ENCODE measurements at places on chromosomes 5 and 9. TPM values are rescaled to one million over a fixed set of nuclear protein-coding genes. Genes with fewer than 3 reads are reported as not detected.

DNA sequence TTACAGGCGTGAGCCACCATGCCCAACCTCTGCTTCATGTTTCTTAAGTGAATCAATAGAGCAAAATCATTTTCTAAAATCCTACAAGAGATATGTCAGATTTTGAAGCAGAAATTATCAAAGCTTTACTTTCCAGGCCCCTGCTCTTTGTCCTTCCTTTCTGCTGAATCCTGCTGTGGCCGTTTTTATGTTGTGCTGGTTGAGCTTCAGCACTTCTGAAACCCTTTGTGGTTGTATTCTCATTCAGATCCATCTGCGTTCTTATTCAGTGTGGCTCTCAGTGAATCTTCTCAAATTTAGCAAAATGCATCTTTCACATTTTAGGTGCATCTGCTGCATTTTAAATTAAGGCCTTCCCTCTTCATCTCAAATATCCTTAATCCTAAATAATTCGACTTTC is 26.0 kb downstream of the JMY start:
- no peaks in the 10 kb centered on the region for H3K27me3 ChIP-seq
- no peak for DNase-seq
- H3K36me3 ChIP-seq: no peaks in the 10 kb centered on the region
- no peak overlapping the region for H3K27ac ChIP-seq

GRCh38 chr9:99867968-99868367 is 38.5 kb upstream of the STX17 start:
- H3K36me3 ChIP-seq: no peaks in the 10 kb centered on the region
- DNase-seq: no peak
- no peak overlapping the region for H3K4me3 ChIP-seq
- no peaks in the 10 kb centered on the region for H3K4me1 ChIP-seq
- no peak overlapping the region for H3K27ac ChIP-seq
- H3K27me3 ChIP-seq: no peaks in the 10 kb centered on the region

DNA sequence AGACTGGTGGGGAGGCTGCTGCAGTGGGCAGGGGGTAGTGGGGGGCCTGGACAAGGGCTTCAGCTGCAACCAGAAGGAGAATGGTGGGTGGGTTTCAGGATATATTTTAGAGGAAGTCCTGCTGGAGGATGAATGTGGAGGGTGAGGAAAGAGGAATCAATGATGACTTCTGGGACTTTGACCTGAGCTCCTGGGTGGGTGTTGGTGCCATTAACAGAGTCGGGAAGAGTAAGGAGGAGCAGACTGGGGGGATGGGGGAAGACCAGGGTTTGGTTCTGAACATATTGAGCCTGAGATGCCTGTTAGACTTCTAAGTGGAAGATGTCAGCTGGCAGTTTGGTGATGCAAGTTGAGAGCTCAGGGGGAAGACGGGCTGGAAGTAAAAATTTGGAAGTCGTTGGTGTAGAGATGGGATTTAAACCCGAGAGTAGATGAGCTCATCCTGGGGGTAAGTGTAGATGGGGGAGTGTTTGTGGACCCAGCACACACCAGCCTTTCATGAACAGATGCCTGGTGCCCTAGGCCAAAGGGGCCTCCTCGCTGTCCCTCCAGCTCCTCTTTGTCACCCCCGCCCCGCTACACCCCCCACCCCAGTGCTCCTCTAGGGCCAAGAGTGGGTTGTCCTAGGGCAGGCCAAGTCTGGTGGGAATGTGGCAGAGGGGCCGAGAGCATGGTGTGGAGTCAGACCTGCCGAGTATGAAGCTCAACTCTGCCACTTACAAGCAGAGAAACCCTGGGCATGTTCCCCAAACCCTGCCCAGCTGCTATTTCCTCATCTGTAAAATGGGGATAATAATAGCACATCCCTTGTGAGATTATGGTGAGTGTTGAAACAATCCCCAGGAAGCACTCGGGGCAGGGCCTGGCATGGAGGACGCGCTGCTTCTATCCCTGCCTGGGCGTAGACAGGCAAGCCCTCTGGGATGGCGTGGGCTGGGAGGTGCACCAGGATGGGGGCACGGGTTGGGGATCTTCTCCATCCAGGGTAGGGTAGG is 4.0 kb downstream of the DNM1 start:
- no peak overlapping the region for H3K27ac ChIP-seq
- H3K27me3 ChIP-seq: no peaks in the 10 kb centered on the region
- H3K4me3 ChIP-seq: no peak overlapping the region
- no peak for DNase-seq
- peaks cover 8% of the 10 kb centered on the region for H3K4me1 ChIP-seq

- H3K27ac ChIP-seq: no peak overlapping the region
- DNase-seq: no peak
- H3K27me3 ChIP-seq: no peaks in the 10 kb centered on the region
- H3K4me1 ChIP-seq: no peaks in the 10 kb centered on the region
Measured at GRCh38 chr5:92562065-92562464, 1019.0 kb downstream of the NR2F1-AS1 start.

GRCh38 chr5:163915481-163915961 is 410.1 kb downstream of the MAT2B start:
- no peaks in the 10 kb centered on the region for H3K27me3 ChIP-seq
- DNase-seq: no peak
- no peak overlapping the region for H3K27ac ChIP-seq
- H3K36me3 ChIP-seq: no peaks in the 10 kb centered on the region
- H3K4me3 ChIP-seq: no peak overlapping the region
- H3K4me1 ChIP-seq: no peaks in the 10 kb centered on the region

GRCh38 chr5:77798456-77798855 is 22.3 kb upstream of the TBCA start:
- no peaks in the 10 kb centered on the region for H3K36me3 ChIP-seq
- no peaks in the 10 kb centered on the region for H3K27me3 ChIP-seq
- DNase-seq: no peak
- H3K27ac ChIP-seq: no peak overlapping the region

- H3K4me3 ChIP-seq: no peak overlapping the region
- no peaks in the 10 kb centered on the region for H3K27me3 ChIP-seq
- H3K27ac ChIP-seq: no peak overlapping the region
Measured at GRCh38 chr5:161775891-161776290, 72.0 kb upstream of the GABRA1 start.

- H3K4me1 ChIP-seq: no peaks in the 10 kb centered on the region
- DNase-seq: no peak
- no peaks in the 10 kb centered on the region for H3K36me3 ChIP-seq
- no peaks in the 10 kb centered on the region for H3K27me3 ChIP-seq
Measured at GRCh38 chr5:38789134-38789533, 56.7 kb upstream of the OSMR start.

- no peak for DNase-seq
- no peak overlapping the region for H3K4me3 ChIP-seq
- H3K4me1 ChIP-seq: no peaks in the 10 kb centered on the region
- no peak overlapping the region for H3K27ac ChIP-seq
Measured at GRCh38 chr5:151537044-151537443, 54.1 kb downstream of the FAT2 start.

DNA sequence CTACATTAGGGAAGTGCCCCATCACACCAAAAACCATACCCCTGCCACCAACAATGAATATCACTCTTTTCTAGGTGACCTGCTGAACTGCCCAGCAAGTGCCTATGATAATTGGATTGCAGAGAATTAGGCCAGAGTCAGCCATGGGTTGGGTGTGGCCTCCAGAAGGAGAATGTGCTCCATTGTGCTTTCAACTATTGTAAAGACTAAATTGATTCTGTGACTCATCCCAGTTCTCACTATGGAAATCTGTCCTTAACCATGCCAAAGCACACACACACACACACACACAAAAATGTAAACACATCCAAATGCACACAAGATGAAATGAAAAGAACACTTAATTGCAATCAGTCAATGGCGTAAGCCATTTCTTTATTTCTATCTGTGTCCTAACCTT is 25.7 kb downstream of the DRD1 start:
- H3K27me3 ChIP-seq: no peaks in the 10 kb centered on the region
- DNase-seq: no peak
- no peaks in the 10 kb centered on the region for H3K36me3 ChIP-seq
- no peak overlapping the region for H3K27ac ChIP-seq
- H3K4me3 ChIP-seq: no peak overlapping the region

DNA sequence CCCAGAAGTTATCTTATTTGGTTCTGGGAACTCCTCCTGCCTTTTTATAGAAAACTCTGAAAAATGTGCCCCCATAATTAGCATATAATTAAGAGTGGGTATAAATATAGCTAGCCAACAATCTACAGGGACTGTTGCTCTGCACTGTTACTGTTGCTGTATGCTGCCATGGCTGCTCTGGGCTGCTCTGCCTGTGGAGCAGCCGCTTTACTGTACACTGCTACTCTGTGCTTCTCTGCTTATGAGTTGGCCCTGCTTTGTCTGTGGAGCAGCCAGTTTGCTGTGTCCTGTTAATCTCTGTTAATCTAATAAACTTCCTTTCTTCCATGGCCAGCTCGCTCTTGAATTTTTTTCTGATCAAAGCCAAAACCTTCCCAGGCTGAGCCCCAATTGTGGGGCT is 2244.0 kb upstream of the ACO1 start:
- H3K4me1 ChIP-seq: no peaks in the 10 kb centered on the region
- H3K27ac ChIP-seq: no peak overlapping the region
- H3K4me3 ChIP-seq: no peak overlapping the region
- no peaks in the 10 kb centered on the region for H3K27me3 ChIP-seq
- no peak for DNase-seq

DNA sequence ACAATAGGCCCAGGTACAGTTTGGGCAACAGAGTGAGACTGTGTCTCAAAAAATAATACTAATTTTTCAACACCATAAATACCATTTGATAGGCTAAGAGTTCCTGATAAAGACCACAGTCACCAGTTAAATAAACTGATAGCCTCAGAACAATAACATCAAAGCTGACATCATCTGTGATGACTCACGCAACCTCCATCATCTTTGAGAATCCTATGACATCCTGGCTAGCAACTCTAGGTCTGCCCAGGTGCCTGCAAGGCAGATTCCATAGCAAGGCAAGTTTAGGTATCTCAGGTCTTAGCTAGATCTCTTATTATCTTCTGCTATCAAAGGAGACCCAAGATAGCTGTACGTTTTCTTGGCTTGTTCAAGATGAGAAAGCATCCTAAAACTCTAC is 30.5 kb upstream of the UBAP2 start:
- H3K27ac ChIP-seq: no peak overlapping the region
- no peak for DNase-seq
- no peaks in the 10 kb centered on the region for H3K27me3 ChIP-seq
- H3K4me3 ChIP-seq: no peak overlapping the region
- no peaks in the 10 kb centered on the region for H3K4me1 ChIP-seq

DNA sequence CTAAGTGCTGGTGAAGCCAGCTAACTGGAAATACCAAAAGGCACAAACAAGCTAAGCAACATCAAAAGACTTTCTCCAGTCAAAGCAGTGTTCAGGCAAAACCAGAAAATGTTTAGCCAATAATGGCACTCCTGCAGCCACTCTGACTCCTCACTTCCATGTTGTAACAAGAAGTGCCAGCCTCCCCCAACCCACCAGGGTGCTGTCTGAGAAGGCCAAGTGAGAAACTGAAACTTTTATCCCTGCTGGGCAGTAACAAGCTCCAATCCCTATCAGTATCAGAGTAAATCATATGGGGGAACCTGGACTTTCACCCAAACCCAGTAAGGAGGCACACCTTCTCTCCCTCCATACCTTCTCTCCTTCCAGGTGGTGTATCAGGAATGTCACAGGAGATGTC is 414.8 kb upstream of the NMUR2 start:
- no peaks in the 10 kb centered on the region for H3K36me3 ChIP-seq
- H3K4me3 ChIP-seq: no peak overlapping the region
- no peak for DNase-seq
- H3K27ac ChIP-seq: no peak overlapping the region
- no peaks in the 10 kb centered on the region for H3K27me3 ChIP-seq

DNA sequence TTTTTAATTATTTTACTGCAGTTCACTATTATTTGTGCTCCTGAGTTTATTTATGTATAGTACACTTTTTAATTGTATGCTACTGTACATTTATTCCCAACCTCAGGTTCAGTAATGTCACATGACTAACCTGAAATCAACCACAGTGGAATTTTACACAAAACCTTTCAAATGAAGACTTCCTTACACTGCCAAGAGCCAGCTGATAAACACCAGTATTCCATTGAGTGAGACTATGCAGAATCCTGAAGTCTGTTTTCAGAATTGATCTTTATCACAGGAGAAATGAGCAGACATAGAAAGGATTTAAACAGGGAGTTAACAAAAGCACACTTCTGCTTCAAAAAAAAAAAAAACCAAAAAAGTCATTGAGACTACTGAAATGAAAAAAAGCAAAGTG is 219.5 kb downstream of the PRR16 start:
- no peaks in the 10 kb centered on the region for H3K4me1 ChIP-seq
- no peaks in the 10 kb centered on the region for H3K27me3 ChIP-seq
- DNase-seq: no peak
- H3K36me3 ChIP-seq: no peaks in the 10 kb centered on the region

DNA sequence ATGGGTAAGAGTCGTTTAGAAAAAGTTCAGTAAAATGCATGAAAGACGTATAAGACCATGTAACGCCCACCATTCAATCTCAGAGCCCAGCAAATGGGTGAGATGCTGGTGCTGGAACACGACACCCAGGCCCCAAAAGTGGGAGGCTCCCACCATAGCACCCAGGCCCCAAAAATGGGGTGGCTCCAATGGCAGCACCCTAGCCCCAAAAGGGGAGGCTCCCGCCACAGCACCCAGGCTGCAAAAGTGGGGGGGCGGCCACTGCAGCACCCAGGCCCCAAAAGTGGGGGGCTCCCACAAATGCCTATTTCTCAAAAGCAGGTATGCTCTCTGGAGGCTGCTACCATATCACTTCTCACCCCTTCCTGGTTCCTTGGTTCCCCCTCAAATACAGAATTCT is 12.7 kb downstream of the FSTL4 start:
- no peak for DNase-seq
- no peaks in the 10 kb centered on the region for H3K4me1 ChIP-seq
- H3K27ac ChIP-seq: no peak overlapping the region
- H3K4me3 ChIP-seq: no peak overlapping the region
- H3K27me3 ChIP-seq: no peaks in the 10 kb centered on the region
- no peaks in the 10 kb centered on the region for H3K36me3 ChIP-seq

DNA sequence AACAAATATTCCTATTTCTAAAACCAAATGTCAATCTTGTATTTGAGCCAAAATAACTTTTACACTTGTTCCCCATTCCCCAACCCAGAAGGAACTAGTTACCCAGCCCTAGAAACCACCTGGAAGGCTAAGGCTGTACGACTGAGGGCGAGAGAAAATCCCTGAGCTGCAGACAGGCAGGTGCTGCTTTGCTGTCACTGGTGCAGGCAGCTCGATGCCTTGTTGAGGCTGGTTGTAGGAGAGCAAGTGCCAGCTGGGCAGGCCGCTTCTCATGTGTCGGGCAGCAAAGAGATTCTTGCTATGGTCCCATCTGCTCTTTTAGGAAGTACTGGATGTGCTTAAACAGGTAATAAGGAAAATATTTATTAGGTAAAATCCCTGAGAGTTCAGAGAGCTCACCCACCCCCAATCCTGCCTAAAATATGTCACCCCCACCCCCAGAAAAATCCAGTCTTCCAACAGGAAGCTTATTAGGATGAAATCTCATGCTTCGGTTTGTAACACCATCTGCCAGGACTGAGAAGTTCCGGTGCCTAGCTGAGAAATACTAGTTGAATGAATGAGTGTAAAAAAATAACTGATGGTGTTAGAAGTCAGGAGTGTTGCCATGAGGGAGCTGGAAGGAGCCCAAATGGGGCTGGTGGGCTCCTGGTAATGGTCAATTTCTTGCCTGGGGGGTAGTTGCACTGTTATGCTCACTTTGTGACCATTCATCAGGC is 91.1 kb upstream of the DMRT1 start:
- no peak overlapping the region for H3K27ac ChIP-seq
- H3K36me3 ChIP-seq: no peaks in the 10 kb centered on the region
- no peak overlapping the region for H3K4me3 ChIP-seq
- DNase-seq: no peak
- no peaks in the 10 kb centered on the region for H3K27me3 ChIP-seq
- peaks cover 19% of the 10 kb centered on the region for H3K4me1 ChIP-seq

Gene RNF14
- total RNA-seq: 14.7 TPM

Gene SUSD1
- 27.0 TPM for total RNA-seq

Gene GFI1B
- total RNA-seq: not detected

Gene AIF1L
- 0.22 TPM for total RNA-seq

Gene EIF4E1B
- total RNA-seq: not detected

Gene TRPM6
- 0.85 TPM for total RNA-seq

Gene RNF183
- total RNA-seq: not detected

Gene SPINK13
- total RNA-seq: not detected

Data from naive thymus-derived CD4-positive, alpha-beta T cell (primary cell).